Stimulated activated CD4-positive, alpha-beta T cell treated with anti-CD3 and anti-CD28 coated beads, Interleukin-2, amount 100 ng/mL, for 48 hours (primary cell): ENCODE measurements at places on chromosomes 5 and 9.

DNA sequence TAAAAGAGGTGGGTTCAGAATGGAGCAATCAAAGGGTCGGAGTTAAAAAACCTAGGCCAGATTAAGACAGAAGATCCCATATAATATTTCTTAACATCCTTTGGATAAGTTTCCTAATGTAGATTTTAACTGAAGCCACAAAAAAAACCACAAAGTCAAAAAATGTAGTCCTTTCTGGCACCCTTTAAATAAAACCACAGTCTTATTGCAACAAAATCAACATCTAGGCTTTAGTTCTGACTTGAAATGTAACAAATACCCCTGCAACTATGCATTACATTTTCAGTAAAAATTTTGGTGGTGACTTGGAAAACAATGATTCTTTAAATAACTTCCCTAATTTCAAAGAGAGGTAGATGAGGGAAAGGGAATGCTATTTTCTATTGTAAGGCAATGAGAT, 109.2 kb downstream of the PSAT1 start:
- DNase-seq = no peak

GRCh38 chr5:172556971-172557461, 84.0 kb upstream of the NEURL1B start:
- no peak for DNase-seq

DNA sequence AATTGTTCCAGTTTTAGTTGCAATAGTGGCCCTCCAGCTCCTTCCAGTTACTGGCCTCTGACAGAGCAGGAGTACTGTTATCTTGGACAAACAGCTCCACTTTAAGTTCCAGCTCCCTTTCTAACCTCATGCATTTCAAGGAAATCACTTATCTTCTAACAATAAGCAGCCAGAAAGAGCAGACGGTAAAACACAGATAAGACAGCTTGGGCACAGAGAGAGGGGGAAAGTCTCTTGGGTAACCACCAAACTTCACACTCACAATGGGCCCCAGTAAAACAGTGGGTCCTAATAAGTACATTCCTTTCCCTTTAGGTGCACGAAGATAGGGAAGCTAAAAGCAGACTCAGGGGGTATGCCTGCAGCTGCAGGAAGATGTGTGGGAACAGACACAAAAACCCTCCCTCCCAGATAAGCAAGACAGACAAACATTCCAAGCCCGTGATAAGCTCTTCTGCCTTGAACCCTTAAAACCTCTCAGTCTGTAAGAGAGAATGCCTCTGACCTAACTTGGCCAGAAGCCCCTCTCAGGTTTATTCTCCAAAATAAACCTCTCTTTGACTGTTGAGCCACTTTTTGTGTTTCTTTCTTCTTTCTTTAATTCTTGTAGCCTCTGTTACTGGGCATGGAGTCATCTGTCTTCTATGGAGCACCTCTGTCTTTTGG, 30.8 kb downstream of the OR1J1 start:
- no peak for DNase-seq

DNA sequence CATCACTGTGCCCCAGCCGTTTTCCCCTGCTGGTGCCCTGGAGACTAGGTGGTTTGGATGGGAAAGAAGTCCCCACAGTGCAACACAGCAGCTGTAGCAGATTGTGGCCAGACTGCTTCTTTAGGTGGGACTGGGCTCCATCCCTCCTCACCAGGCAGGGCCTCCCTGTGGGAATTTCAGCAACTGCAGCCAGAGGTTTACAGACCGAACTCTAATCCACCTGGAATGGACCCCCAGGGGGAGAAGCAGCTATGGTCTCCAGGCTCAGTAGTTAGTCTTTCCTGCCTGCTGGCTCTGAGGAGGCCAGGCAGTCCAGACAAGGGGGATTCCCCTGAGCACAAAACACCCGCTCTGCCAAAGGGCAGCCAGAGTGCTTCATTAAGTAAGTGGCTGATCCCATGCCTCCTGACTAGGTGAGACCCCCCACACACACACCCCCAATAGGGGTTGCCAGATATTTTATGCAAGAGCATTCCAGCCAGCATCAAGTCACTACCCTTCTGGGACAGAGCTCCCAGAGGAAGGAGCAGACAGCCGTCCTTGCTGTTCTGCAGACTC, 188.9 kb downstream of the SGCD start:
- DNase-seq = no peak

DNA sequence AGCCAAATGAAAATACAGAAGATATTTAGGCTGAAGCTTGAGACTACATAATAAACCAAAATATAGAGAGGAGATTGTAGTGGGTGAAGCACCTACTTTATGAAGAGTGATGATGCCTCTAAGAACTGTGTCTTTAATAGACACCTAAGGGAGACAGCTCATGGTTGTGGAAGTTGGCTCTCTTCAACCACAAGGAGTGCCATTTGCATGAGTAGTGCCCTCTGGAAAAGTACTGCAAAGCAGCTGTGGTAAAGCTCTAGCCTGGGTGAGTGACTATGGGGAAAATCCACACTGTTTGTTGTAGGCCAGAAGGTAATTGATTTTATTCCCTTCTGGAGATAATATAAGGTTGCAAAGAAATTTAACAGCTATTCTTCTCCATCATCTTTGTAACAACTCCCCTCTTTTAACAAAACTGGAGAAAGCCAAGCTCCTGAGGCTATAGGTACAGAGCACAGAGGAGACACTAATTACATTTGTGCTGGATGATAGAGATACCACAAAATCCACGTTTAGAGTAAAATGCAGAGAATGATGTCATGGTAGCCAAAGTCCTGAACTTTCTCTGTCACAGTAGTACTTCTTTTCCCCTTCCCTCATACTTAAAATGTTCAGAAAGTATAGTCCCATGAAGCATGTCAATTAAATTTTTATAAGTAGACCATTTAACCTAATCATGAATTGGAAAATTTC, 122.8 kb downstream of the STARD4 start:
- no peak for DNase-seq

- no peak for DNase-seq
Measured at GRCh38 chr5:124524552-124525232, 221.7 kb downstream of the ZNF608 start.
